CD4-positive, alpha-beta T cell treated with Interleukin-4 for 4 hours (primary cell): ENCODE measurements at places on chromosomes 7 and 10.

- no peak for DNase-seq
Observed at GRCh38 chr7:26457696-26458327, 166.2 kb downstream of the SNX10 start.

- DNase-seq, result no peak
Observed at GRCh38 chr10:60626037-60626436, 152.2 kb upstream of the CDK1 start.

GRCh38 chr10:12684784-12685183, 316.7 kb downstream of the CCDC3 start:
- DNase-seq, result no peak

GRCh38 chr10:58755677-58756076, 243.0 kb downstream of the BICC1 start:
- no peak for DNase-seq

- DNase-seq, result no peak
Observed at GRCh38 chr7:23873306-23873705, 163.3 kb downstream of the STK31 start.

- DNase-seq, result peak; percentile 89
Observed at GRCh38 chr10:100529475-100530298, at the start of gene NDUFB8. TSS of gene NDUFB8 (minus strand) at chr10:100529871. CDS start at chr10:100529851, 20 bp downstream.

DNA sequence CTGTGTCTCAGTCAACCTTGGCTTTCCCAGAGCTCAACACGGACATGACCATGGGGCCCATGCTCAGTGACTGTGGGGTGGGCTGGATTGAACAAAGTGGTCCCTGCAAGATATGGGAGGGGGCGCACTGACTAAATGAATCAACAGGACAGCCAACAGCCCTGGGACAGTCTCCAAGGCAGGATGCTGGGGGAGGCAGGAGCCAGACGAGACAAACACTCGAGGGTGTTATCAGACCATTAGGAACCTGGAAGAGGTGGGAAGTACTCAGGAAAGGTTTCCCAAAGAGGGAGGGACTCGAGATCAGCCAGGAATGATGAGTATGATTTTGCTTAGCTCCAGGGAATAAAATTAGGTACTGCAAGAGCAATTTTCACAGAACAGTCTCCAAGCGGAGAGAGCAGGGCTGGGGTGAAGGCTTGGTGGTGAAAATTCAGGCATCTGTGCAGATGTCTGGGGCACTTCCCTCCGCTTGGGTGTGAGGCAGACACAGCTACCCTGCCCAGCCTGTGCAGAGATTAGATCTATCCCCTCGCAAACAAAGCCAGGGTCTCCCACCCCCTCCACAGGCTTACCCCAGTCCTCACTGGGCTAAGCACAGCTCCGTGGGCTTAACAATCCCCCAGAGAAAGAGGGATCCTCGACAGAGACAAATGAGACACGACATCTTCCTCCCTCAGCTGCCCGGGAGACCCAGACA, 261.1 kb upstream of the ZMIZ1 start:
- DNase-seq, result no peak

GRCh38 chr10:117536866-117537435, 5.6 kb upstream of the EMX2 start:
- DNase-seq, result no peak

- no peak for DNase-seq
Observed at GRCh38 chr10:120656107-120656506, 195.1 kb upstream of the WDR11 start.

DNA sequence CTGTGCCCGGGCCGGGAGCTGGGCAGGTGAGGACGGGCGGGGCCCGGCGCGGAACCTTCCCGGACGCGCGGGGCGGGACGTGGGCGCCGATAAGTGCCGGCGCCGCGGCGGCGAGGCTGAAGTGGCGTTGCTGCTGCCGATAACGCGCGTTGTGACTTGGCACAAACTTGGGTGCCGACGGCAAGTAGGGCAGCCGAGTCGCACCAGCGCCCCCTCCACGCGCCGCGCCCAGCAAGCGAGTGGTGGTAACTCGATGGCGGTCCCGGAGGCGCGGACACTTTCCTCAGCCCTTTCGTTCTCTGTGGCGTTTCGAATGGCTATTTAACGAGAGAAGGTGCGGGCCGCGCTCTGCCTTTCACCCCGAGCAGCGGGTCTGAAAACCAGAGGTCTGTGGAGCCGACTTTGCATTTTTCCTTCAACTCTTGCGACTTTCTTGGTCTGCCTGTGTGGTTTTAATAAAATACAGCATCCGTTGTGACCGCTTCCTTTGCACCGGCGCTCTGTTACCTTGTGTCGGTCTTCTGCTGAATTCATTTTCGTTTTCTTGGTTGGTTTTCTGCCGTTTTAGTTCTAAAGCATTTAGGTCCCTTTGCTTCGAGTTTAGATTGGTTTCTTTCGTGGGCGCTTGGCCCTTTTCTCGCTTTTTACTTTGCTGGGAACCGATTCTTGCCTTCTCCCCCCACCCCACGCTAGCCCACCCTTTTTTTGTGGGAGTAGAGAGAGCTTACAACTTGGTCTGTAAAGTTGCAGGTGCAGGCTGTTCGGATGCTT, 701 bp downstream of the STK17A start:
- DNase-seq, result peak; percentile 74

- peak; percentile 64 for DNase-seq
Observed at GRCh38 chr7:128933180-128933891, 4.4 kb upstream of the IRF5 start.

- DNase-seq, result no peak
Observed at GRCh38 chr10:79295563-79295962, 51.7 kb upstream of the PPIF start.

GRCh38 chr10:43822631-43823580, 174.2 kb upstream of the ZNF32 start:
- DNase-seq, result no peak

DNA sequence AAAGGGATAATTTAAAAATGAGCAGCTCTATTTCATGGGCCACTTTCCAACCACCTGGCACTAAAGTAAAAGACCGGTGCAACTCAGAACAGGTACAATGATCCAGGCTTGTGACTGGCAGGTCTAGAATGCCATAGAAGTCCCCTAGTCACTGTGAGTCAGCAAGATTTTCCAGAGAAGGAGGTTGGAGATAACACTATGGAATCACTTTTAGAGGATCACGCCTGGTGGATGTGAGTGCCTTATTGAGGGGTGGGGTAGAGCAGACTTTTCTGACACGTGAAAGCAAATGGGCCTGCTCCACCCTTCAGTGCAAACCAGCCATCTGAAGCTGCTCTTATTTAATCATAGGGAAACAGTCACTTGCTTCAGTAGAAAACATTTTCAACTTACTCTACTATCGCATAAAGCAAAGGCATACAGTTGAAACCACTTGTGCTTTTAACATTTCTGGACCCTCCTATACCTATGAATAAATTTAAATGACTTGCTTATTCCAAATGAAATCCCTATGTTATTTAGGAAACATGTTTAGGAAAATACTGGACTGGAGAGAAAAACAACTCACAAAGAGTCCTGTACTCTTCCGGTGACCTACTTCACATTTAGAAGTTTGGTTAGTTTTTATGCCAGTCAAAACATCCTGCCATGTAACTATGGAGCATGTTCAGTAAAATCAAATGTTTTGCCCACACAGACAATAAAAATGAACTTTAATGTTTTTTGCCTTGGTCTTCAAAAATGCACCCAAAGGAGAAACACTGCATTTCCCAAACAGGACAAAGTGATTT, 21.5 kb upstream of the AKR1C1 start:
- DNase-seq, result no peak

DNA sequence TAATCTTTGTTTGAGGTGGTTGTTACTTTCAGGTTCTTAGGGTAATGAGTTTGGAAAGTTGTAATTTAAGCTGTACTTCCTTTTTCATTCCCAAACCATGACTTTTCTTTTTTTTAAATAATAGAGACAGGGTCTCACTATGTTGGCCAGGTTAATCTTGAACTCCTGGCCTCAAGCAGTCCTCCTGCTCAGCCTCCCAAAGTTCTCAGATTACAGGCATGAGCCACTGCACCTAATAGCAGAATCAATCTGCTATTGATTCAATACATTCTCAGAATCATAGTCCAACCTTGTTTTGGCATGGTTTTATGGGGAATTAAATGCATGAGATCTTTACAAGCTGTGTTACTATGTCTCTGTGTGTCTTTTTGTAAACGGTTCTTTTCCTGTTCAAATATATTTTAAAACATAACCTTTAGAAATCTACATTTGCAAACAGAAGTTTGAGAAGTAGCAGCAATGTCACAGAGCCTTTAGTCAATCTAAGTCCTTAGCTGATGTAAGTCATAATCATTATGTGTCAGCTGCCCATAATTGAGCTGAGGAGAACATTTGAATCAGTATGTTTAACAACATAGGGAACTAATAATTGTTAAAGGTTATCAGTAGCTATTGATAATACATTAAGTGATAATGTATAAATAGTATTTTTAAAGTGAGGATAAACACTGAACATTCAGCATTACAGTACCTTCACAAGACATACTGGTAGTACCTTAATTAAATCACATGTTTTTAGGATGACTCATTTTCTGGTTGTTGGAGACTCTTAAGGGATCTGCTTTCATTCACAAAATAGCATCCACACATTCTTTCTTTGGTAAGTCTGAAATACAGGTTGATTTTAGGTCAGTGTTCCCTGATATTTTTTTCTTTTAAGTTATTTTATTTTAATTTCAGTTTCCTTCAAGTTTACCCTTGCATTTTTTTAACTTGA, 8.8 kb downstream of the INPP5F start:
- no peak for DNase-seq

DNA sequence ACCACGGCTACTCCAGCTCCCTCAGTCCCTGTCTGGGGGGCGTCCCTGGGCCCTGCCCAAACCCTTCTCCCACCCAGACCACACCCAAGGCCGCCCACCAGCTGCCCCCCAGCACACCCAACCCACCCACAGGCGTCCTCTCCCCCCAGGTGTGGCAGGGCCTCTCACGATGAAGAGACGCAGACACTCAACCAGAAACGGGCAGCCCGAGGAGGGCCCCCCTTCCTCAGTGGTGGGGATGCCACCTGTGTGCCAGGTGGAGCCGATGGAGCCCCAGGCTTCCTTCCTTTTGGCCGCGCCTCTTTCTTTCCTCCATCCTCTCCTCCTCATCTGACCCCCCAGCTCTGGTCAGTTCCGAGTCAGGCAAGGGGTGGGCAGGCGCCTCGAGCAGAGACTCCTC, 28.7 kb downstream of the ADGRA1 start:
- no peak for DNase-seq

DNA sequence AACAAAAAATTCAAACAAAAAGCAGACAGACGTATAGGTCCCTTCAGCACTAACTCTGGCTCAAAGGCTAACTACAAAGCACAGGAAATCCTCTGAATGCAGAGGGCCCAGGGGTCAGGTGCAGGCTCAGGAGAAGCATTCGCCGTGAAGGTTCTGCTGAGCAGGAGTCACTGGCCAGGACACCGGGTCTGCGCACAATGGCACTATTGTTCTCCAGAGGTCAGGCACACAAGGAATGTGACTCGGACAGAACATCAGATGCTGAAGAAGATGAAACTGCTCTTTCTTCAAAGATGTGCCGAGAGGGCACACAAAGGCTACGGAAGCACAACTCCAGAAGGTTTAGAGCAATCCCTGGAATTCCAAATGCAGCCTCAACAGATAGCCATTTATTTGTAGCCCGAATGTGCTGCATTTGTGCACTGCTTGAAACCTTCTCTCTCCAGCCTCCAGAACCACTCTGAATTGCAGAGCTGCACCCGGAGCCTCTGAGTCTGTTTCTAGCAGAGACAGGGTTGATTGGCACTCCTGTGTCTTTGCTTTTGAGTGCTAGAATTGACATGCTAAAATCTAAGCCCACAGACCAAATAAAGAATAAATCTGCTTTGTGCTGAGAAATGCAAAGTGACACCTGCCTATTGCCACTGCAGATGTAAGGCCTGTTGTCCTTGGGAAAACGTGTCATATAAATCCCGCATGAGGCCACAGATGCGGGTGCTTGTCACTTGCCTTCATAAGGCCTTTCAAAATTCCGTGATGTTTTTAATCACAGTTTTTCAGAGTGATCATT, 85.4 kb upstream of the AFAP1L2 start:
- no peak for DNase-seq

- no peak for DNase-seq
Observed at GRCh38 chr10:12019283-12019971, 23.2 kb downstream of the UPF2 start.

DNA sequence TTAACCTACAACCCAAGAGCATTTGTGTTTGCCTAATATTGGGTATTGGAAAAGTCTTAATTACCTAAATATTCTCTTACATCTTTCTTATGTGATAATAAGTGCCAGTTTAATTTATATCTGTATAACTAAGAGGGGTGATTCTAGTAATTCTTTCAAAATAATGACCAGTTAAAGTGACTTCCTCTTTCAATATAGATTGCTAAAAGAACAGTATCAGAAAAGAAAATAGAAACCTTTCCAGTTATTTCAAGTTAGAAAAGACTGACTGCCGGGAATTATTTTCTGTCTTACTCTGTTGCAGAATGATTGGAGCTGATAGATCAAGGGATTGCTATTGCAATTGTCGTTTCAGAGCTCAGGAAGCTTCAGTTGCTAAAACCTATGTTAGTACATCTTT, 525.0 kb upstream of the SEMA3D start:
- DNase-seq, result no peak

DNA sequence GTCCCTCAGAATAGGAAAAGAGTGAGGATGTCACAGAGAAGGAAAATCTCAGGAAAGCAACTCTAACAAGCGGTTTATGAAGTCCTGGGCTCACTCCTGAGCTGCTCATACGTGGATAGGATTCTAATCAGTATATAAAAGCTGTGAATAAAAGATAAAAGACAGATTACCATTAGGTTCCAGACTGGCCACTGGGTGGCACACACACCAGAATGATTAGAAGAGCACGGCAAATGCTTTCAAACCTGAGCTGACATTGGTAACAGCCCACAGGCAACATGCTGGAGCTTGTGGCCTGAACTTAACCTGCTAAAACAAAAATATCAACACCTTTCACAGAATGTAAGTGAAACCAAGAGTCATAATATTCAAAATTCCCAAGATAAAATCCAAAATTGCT, 370.8 kb downstream of the GRID1 start:
- DNase-seq, result peak; percentile 6

- DNase-seq, result no peak
Observed at GRCh38 chr7:77558284-77558967, 21.3 kb downstream of the PTPN12 start.

- DNase-seq, result no peak
Observed at GRCh38 chr10:71014021-71014805, 125.8 kb upstream of the PCBD1 start.

GRCh38 chr7:80644054-80644453, 5.6 kb downstream of the CD36 start:
- no peak for DNase-seq
